Activated T-helper 1 cell treated with Interleukin-2 at 50 U/mL for 16 hours (primary cell): ENCODE measurements at places on chromosomes 4 and X.
A peak's percentile ranks its signal among the peaks of the same experiment; 100 is the strongest.

DNA sequence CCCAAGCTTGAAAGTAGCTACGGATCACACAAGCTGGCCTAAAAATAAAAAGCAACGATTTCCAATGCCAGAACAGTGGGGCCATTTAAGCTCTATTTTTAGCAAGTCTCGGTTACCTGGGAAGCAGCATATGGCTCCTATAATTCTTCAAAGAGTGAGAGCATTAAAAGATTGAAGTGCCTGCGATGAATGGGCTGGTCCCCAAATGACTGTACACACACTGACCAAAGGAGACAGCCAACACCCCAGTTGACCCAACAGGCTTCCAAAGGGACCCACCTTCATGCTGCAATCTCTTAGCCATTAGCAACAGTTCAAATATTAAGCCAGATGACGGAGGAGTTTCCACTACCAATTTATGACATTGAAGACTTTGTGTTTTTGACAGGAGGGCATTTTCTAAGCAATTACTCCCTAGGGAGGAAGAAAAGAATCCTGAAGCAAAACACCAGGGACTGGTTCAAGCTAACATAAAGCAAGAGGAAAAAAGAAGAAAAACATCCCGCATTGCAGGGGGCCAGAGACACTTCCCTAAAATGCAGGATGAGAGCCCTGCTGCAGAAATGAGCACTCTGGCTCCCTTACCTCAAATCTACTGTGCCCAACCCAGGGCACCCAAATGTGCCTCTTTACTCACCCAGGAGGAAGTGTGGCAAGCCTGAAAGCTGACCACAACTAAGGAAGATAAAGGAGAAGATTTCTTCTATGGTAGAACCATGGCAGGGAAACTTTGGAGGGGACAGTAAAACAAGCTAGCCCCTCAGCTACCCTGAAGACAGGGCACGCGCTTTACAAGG, 21.6 kb downstream of the SH3KBP1 start:
- DNase-seq: no peak

DNA sequence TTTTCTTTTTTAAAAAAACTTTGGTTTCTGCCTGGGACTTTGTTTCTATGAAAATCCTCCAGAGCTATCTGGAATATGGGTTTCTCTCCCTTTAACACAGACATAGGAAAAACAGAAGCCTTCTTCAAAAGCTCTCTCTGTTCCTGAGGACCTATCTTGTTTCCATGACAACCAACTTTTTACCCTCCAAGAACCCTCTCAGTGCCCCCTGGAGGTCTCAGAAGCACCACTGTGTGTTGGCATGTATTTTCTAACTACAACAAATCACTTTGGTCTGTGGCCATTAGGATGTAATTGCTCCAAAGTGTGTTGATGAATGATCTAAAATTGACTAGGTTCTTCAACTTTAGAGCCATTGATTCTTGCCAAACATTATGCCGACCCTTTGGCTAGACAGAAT, 1331.6 kb downstream of the ADGRL3 start:
- DNase-seq: no peak

GRCh38 chr4:4227510-4228355, 1.0 kb upstream of the OTOP1 start:
- no peak for DNase-seq

DNA sequence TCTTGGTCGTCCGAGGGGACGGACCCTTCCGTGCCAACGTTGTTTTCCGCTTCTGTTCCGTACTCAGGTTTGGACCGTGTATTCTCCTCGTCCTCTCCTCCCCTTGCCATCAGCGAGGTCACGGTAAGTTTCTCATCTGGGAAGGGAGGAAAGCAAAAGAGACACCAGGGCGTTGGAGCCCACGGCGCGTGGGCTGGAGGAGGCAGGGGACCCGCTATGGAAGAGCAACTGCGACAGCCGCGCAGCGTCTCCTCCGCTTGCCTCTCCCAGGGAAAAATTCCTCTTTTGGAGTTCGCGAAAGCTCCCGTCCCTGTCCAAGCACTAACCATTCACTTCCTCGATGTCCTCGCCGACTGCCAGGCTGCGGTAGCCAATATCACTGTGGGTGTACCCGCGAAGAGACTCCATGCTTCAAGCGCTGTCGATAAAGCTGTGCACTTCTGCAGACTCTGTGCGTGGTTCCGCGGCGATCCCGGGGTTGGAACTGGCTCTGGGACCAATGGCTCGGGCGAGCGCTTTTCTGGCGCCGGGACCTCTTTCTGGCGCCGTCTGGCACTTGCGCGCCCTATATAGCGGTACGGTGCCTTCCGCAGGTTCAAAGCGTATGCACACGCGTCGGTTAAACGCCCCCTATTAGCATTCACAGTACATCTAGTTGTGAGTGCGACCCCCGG, at the start of gene ESX1:
TSS of gene ESX1 (minus strand) at position 492 of the 674 bp plus-strand sequence. CDS start at position 408, 84 bp downstream.
- DNase-seq: no peak

GRCh38 chr4:67204441-67204840, 340.9 kb downstream of the CENPC start:
- no peak for DNase-seq

GRCh38 chrX:47831788-47832187, 4.9 kb upstream of the ZNF81 start:
- DNase-seq: peak; percentile 19

GRCh38 chrX:31459361-31459760, 387.5 kb upstream of the FTHL17 start:
- DNase-seq: no peak

- DNase-seq: no peak
Observed at GRCh38 chr4:182838535-182838934, 78.7 kb downstream of the DCTD start.

DNA sequence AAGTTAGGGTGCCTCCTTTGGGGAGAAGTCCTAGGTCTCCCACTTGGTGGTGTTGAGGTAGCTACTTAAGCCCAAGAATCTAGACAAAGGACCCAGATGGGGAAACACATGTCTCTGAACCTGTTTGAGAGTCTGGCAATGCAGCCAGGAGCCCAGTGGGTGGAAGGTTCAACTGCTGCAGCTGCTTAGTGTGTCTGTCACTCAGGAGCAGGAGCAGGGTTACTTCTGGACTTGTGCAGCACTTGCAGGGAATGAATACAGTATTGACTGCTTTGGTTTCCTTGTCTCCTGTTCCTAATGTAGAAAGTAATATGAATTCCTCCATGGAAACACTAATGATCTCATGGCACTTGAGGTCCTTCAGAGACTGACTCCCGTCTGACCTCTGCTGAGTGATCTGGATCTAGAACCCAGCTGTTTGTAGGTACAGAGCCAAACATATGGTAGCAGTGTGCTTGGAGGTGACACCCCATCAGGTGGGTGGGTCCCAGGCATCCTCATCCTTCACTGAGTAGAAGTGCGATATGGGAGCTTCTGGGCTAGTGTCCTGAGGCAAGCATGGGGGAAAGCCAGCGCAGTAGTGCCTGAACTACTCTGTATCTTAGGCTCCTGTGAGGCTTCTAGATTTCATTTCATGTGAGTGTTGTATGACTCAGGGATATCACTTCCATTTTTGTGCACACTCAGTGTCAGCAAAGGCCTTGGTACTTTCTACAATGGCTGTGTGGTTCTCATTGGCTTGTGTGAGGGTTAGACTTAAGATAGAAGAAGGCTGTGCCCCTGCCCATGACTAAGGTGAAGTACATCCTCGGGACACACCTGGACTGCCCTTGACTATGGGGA, 85.0 kb upstream of the WDR1 start:
- no peak for DNase-seq

GRCh38 chrX:40422021-40422420, 158.7 kb upstream of the ATP6AP2 start:
- no peak for DNase-seq

GRCh38 chr4:175622887-175623286, 189.2 kb downstream of the GPM6A start:
- DNase-seq: no peak

DNA sequence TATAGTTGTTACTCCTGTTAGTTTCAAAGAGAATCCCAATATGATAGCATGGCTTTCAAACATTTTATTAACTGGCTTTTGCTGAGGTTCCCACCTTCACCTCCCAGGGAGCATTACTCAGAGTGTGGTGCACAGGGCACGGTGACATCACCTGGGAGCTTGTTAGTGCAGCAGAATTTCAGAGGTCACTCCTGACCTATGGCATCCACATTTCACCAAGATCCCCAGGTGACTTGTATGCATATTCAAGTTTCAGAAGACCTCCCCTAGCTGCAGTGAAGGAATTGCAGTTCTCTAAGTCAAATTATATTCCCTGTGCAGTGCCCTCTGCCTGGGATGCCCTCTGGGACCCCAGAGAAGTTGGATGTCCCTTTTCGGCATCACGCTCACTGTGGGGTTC, 29.7 kb upstream of the LNX1 start:
- no peak for DNase-seq

- no peak for DNase-seq
Observed at GRCh38 chrX:148501386-148502066, 1.1 kb downstream of the AFF2 start.

DNA sequence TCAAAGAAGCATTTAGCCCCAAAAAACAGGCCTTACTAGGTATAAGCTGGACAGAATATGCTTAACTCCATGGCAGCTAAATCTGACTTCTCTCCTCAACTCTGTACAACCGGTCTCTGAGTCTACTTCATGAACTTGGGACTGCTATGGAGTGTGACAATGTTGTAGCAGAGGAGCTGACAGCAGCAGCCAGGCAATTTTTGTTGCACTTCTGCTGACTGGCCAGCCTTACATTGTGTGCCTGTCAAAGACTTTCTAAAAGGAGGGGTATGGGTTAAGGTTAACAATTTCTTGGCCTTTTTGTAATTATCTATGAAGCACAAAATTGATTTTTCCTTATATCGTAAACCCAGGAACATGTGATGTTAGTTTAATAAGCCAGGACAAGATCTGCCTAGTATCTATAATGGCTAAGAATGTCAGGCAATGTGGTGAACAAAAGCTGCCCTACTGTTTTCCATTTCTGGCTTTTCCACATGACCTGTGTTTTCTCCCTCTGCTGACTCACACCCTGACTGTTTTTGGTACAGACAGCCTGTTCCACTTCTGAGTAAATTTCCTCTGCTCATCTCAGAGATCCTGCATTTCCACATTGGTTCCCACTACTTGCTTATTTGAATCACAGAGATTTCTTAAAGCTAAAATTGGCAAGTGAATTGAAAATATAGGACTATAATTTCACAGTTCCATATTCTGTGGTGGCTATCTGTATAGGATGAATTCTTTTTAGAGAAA, 9.3 kb downstream of the NOX1 start:
- no peak for DNase-seq

DNA sequence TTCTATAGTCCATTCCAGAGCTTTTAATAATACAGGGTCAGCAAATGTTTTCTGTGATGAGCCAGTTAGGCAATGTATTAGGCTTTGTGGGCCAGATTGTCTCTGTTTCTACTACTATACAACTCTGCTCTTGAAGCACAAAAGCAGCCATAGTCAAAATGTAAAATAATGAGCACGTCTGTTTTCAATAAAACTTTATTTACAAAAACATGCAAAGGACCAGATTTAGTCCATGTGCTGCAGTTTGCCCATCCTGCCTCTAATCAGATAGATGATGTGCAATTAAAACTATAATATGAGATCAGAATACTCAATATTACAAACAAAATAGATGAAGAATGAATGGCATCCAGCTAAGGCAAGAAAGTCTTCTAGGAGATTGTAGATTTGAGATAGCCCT, 127.8 kb upstream of the FRMPD4 start:
- DNase-seq: no peak

DNA sequence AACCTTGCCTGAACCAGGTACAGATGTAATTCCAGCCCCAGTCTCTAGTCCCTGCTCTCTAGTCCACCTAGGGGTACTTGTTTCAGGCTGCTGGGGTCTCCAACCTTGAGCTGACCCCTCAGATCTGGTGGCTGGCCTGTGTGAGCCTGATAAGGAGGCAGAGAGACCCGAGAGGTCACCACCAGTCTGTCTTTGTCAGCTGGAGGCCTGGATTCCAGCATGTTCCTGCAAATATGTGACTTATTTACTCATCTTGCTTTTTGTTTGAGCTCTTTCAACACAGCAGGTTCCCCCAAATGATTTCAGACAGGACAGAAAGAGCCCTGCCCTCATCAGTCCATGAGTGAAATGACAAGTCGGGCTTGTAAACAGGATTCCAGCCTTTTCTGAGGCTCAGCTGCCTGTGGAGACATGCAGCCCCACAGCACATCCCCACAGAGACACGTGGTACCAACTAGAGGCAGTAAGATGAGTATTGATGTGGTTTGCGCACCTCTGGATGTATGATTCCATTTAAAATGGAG, 37.5 kb upstream of the STK26 start:
- DNase-seq: no peak

- DNase-seq: no peak
Observed at GRCh38 chr4:184573701-184574100, 75.5 kb downstream of the CASP3 start.

DNA sequence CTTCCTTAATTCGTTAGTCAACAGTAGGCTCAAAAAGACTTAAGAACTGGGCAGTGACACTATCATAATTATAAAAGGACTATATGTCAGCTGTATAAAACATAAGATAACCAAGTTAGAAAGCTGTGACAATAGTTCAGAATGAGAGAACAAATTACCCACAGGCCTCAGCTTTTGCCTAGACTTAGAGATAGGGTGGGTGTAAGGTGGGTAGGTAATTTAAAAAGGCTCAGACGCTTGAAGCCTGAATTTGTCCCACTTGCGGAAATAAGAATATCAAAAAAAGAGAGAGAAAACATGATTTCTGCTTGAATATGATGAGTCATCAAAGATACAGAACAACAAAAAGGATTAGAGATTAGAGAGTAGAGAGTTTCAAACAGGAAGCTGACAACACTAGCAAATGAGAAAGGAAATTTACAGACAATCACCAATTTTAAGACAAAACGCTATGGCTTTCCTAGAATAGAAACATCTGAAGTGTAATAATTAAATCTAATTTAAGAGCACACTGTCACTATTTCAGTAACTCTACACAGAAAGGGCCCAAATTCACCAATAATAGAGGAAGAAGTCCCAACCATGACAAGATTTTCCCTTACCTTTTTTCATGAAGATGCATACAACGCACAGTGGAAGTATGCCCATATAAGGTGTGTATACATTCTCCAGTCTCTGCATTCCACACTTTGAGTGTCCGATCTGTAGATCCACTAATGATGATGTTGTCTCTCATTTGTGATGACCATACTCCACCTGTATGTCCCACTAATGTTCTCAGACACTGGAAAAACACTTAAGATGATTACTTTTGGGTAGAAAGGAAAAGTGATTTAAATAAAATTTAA, 208.1 kb downstream of the FBXW7 start:
- no peak for DNase-seq

DNA sequence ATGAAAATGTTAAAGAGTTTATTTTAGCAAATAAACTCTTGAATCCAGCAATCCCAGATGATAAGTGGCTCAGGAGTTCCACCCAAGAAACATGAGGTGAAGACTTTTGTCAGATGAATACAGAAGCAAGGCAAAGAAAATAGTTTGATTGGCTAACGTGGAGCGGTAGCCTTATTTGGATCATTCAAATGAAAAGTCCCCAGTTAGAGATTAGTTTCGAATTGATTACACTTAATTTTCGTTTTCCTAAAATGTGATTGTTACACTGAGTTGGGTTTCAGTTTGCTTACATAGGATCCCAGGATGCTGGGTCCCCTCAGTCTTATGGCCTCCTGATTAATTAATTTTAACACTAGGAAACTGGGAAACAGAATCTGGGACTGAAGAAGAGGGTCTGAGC, 76.4 kb upstream of the RPA4 start:
- DNase-seq: no peak

- no peak for DNase-seq
Observed at GRCh38 chr4:59525885-59526284, 1674.2 kb upstream of the ADGRL3 start.

GRCh38 chr4:38155589-38156294, 195.5 kb downstream of the PTTG2 start:
- no peak for DNase-seq
